Activated T-cell treated with anti-CD3 and anti-CD28 coated beads, Interleukin-2, amount 50 U/mL, for 72 hours (primary cell): ENCODE measurements at places on chromosomes 6 and 20. TPM values are rescaled to one million over a fixed set of nuclear protein-coding genes. Genes with fewer than 3 reads are reported as not detected.

GRCh38 chr6:161242779-161243693 is 30.8 kb downstream of the AGPAT4 start:
- DNase-seq: peak; percentile 53

GRCh38 chr6:41652866-41653652 is 14.8 kb downstream of the MDFI start:
- DNase-seq: no peak

- no peak for DNase-seq
These were observed 20.1 kb upstream of the HELZ2 start for GRCh38 chr20:63594043-63594561.

DNA sequence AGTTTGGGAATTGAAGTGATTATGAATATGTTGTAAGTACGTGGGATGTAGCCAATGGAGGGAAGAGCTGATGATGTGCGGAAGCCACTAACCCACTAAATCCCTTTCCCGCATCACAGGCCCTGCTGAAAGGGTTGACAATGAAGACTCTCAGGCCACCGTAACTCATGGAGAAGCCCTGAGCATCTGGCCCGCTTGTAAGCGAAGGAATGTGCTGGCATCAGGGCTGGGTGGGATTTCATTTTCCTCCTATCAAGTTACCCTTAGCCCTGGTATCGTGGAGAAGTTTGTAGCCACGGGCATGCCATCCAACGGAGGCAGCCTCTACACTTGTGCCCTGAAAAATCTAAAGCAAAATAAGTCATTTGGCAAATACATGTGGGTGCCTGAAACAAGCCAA is 355.0 kb downstream of the CDH26 start:
- DNase-seq: no peak

DNA sequence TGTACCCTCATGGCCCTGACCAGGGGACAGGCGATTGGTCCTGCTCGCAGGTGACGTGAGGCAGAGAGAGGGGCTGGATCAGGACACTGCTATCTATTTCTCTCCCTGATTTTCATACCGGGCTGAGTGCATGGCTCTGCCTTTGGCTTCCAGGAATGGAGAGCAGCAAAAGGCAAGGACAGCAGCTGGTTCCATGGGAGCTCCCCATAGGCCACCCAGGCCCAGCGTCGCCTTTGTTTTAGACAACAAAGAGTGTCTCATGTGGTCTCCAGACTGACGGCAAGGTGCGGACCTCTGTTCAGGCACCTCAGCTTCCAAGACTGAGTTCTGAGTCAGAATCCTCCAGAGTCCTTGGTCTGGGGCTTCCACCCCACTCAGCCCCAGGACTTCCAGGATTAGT is 123.1 kb downstream of the VEGFA start:
- no peak for DNase-seq

DNA sequence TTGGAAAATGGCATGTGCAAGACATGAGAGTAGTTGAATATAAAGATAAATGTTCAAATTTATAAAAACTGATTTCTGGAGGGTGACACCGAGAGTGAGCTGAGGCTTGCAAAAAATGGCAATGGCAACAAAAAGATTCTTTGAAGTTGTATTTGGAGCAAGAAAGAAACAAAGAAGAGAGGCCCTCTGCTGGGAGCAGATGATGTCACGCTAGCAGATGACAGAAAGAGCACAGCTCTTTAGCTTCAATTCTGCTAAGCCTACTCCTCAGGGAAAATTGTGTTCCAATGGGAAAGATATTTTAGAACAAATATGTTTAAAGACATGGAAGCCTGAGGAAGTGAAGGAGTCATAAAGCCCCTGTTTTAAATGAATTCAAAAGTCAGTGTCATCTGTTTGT is 125.3 kb upstream of the NOX3 start:
- no peak for DNase-seq

DNA sequence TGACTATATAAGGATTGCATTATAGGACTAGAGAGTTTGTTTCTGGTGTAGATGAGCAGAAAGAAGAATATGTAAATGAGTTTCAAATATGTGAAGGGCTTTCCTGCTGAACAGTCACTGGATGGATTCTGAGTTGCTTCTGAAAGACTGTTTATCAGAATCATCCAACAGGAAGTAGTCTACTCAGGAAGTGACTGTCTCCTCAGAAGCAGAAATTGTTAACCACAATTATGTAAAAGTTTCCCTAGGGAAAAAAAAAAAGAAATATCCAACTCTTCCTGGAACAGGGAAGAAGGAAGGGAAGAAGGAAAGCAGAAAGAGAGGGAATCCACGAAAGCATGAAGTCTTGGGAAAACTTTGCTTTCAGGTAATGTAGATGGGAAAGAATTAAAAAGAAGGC is 138.9 kb downstream of the TENT5A start:
- no peak for DNase-seq

- no peak for DNase-seq
These were observed 20.4 kb downstream of the PROCR start for GRCh38 chr20:35192118-35192872.

- DNase-seq: no peak
These were observed 862 bp downstream of the C20orf96 start for GRCh38 chr20:289693-290083.

GRCh38 chr6:30611150-30611855 is 5.7 kb downstream of the PPP1R10 start:
- no peak for DNase-seq

DNA sequence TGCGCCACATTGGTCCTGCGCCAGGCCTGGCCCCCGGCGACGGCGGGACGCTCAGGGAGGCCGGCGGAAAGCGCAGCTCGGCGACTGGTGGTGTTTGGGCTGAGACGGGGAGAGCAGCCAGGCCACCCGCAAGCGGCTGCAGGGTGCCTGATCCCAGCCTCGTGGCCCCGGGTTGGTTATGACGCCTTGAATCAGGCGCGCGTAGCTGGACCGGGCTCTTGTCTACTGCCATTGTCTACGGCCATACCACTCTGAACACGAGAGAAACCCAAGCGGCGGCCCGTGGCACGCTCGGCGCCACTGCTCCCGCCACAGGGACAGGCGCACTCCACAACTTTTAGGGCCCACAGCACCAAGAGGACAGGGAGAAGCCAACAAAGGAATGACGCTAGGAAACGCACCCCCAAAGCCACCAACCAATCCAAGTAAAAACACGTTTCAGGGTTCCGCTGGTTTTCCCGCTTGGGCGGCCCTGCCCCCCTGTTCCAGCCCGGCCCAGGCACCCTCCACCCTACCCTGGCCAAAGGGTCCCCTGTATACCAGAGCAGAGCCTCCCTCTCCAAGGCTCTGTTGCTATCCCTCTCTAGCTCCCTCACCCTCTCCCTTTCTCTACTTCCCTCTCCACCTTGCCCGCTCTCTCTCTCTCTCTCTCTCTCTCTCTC is 1849.3 kb upstream of the DEFB115 start:
- no peak for DNase-seq

DNA sequence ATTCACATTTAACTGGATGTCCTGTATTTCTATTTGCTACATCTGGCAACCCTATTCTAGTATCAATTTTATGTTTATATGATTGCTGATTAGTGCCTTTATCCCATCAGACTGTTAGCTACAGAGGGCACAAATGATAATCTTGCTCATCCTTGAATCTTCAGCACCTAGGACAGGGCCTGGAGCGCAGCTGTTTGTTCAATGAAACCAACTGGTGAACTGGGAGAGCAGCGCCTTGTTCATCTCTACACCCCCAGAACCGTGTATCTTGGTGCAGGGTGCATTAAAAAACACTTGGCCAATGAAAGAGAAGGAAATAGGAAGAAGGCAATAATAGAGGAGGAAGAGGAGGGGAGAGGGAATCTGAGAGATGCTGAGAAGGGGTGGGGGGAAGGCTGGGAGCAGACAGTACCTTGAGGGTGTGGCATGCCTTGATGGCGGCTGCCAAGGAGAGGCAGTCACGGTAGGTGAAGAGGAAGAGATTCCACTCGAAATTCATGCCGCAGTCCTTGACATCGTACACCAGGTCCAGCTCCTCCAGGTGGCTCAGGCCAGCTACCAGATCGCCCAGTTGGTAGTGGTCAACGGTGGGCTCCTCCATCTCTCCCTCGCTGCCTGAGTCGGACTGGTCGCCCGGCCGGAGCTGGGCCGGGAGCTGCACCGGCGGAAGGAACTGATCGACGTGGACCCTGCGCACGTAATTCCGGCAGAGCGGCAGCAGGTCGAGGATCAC is 15.5 kb downstream of the TMEM151B start:
- DNase-seq: no peak

DNA sequence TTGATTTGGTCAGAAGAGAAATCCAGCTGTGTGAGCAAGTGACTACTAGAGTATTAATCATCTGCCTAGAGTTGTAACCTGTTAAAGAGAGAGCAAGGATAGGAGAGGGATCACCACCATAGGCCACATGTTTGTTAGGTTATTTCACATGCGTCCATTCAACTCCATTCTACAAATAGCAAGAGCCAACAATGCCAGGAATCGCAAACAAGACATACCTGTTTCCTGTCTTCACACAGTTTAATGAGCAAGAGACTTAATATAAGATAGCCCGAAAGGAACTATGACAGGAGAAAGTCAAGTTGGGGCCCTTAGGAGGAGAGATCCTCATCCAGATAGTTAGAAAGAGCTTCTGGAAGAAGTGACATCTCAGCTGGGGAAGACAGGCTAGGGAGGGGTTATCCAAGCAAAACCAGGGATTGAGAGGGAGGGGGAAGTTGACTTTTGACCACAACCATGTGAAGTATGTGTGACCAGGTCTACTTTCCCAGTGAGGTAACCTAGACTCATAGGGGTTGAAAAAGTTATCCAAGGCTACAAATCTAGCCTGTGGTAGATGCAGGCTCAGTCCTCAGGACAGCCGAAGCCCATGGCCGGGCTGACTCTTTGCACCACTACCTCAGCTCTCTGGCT is 147.4 kb downstream of the ALDH8A1 start:
- DNase-seq: no peak

GRCh38 chr20:46253391-46253790 is 54.9 kb downstream of the CDH22 start:
- no peak for DNase-seq

DNA sequence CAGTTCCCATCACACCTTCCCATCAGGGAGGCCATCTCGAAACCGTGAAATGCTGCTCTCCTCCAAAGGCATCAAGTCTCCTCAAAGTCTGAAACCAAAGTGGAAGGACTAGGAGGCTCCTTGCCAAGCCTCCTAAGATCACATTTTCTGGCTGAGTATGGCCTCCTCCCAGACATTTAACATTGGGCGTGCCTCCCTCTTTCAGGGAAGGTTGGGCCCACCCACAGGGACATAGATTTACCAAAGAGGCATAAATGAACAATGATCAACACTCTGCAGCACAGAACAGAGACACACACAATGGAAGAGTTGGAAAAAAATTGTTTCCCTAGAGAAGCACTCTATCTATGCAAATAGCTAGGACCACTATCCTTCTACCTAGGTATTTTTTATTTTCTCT is 381.8 kb downstream of the MAFB start:
- no peak for DNase-seq

GRCh38 chr6:136994782-136995181 is 50.0 kb downstream of the IL20RA start:
- no peak for DNase-seq

GRCh38 chr6:96812077-96812703 is 25.1 kb downstream of the GPR63 start:
- no peak for DNase-seq

DNA sequence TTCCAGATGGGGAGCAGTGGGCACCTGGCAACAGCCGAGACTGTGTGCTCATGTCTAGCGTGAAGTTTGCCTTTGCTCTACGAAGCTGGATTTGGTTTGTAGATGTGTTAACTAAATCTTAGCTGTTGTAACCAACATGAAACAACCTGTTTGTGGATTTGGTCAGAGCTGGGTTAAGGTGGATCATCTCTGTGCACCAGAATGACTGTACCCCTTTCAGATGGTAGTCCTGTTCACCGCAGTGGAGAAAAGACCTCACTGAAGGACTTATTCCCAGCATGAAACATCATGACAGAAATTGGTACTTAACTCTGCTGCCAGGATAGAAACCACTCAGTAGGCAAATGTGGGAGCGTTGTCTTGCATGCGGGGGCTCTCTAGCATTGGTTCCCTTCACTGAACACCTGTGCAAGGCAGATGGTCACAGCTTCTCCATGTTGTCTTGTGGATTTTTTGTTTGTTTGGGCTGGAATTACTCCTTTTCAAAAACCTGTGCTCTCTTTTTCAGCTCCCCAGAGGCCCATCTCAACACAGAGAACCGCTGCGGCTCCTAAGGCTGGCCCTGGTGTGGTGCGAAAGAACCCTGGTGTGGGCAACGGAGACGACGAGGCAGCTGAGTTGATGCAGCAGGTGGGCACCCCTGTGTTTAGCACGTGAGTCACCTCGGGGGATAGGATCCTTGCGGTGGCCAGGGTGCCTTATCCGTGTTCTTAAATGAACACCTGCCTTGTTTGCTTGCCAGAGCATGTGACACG is 19.3 kb upstream of the EFCAB8 start:
- peak; percentile 66 for DNase-seq

- DNase-seq: no peak
These were observed 29.3 kb downstream of the DST start for GRCh38 chr6:56613247-56613851.

DNA sequence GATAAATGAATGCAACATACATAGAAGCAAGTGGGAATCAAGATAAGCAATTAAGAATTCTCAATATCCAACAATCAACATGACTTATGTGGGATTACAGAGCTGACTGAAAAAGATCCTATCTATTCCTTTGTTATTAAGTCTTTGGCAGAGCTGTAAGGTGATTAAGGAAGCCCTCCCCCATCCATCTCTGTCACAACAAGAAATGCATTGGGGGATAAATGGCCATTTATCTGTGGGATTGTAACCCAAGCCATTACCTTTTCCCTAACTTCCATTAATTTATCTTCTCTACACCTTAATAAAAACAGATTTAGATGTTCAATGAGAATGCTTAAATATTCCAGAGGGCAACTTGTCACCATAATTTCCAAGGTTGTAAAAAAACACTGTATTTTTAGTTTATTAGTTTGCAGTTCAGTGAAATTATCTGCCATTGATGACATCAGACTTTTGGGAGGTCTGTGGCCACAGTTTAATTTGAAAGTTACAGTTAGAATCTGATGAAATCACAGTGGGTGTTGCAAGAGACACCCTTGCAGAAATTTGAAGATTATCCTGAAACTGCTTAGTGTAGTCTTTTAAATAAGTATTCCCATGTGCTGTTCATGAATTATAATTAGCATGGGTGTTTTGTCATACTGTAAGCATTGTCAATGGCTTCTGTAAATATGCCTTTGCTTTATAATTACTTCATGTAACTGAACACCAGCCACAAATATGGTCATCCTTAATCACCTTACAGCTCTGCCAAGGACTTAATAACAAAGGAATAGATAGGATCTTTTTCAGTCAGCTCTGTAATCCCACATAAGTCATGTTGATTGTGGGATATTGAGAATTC is 49.4 kb upstream of the FYN start:
- DNase-seq: no peak

SOX4 gene
- 1.9 TPM for total RNA-seq

OGFRL1 gene
- 6.0 TPM for total RNA-seq

ADGB gene
- total RNA-seq: 0.14 TPM

LPA gene
- total RNA-seq: not detected

PRR18 gene
- total RNA-seq: 0.07 TPM

SRSF3 gene
- total RNA-seq: 409 TPM

PPIL4 gene
- 42.0 TPM for total RNA-seq

LRRC73 gene
- 0.32 TPM for total RNA-seq
